ENCODE measurements at places on chromosomes 5 and 9.

DNA sequence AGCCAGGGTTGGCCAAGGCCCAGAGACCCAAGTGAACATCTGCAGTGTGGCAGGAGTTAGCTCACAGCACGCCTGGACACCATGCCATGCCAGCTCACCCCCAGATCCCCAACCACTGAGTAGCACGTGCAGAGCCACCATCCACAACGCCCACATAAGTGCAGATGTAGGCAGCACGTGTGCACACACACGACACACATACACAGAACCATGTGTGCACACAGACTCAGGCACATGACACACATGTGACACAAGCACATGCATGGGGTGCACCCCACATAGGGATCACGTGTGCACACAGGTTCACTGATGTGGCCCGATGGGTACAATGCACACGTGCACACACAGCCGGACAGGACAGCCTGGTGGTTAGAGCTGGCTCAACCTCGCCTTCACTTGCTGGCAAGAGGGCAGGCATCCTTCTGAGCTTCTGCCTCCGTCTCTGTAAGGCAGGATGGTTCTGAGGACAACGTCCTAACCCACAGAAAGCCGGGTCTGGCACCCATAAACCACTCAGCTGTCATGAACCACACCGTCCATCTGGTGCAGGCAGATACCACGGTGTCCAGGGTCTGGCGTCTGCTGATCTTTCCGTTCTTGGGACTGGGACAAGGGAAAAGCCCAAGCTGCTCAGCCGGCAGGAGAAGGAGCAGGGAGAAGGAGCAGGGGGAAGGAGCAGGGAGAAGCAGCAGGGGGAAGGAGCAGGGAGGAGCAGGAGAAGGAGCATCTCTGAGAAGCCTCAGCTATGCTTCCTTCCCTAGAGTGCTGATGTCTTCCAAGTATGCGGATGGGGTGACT, 12.0 kb downstream of the LRRC26 start:
- no peak for DNase-seq

GRCh38 chr5:119333421-119333851, 22.4 kb upstream of the TNFAIP8 start:
- no peak for DNase-seq

- no peak for DNase-seq
These were observed 57.9 kb upstream of the CDH6 start for GRCh38 chr5:31135542-31135941.

DNA sequence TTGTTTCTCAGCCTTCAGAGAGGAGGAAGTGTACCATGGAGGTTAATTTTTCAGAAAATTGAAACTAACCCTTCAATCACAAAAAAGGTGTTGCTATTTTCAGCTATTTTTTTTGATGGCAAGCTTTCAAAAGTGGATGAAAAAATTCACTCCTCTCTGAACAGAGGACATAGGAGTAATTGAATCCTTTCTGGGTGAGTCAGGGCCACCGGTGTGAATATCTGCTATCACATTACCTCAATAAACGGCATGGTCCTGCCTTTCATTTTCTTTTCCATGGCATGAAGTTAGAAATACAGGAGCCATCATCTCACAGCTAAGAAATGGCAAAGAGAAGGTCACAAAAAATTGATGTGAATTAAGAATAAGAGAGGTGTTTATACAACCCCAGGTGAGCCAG, 90.2 kb upstream of the CCDC112 start:
- no peak for DNase-seq
